NCI-H774 (cell line): ENCODE measurements at places on chromosomes 13 and 19.

- no peak for DNase-seq
Measured at GRCh38 chr13:101398920-101399319, 17.4 kb downstream of the NALCN start.

GRCh38 chr13:28058866-28059613 lies 41.3 kb downstream of the FLT3 start:
- no peak for DNase-seq

DNA sequence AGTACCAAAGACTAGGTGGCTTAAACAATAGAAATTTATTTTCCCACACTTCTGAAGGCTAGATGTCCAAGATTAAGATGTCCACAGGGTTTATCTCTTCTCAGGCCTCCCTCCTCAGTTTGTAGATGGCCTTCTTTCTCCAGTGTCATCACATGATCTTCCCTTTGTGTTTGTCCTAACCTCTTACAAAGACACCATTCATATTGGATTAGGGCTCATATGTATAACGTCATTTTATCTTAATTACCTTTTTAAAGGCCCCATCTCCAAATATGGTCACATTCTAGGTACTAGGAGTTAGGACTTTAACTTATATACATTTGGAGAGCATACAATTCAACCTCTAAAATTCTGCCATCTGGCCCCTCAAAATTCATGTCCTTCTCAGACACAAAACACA lies 34.3 kb downstream of the N4BP2L2 start:
- DNase-seq = no peak

GRCh38 chr13:101945435-101945834 lies 456.4 kb downstream of the FGF14 start:
- no peak for DNase-seq

DNA sequence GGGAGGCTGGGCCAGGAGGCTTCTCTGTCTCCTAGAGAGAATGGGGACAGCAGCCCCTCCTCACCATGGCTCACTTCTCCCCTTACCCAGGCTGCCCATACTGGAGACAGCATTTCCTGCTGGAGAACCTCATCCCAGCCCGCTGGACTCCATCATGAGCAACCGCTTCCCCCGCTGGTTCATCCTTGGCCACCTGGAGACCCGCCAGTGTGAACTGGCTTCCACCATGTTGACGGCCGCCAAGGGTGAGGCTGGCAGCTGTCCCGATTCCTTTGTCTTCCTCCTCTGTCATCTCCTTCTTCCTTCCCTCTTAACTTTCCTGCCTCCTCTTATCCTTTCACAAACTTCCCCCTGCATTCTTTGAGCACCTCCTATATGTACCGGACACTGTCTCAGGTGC lies 28.0 kb downstream of the ZSWIM4 start:
- DNase-seq = no peak

DNA sequence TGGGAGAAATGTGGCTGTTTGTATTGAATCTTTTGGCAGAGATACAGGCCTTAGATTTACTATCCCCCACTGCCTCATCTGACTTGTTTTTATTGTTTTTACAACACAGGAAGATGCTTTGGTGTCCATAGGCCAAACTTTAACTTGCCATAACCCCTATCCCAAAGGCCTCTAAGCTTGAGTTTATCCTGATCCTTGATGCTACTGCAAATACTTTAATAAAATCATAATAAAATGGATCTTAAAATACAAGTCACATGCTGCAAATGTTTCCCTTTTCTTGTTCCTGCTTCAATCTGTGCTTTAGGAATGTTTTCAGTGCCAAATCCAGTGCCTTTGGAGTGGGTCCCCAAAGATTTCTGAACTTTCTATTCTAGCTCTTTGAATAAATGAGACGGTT lies 770.6 kb downstream of the DACH1 start:
- no peak for DNase-seq

GRCh38 chr13:111956261-111957151 lies 110.4 kb upstream of the SOX1 start:
- DNase-seq = no peak

- DNase-seq = no peak
Measured at GRCh38 chr13:99154064-99154463, 46.6 kb upstream of the UBAC2 start.

- DNase-seq = no peak
Measured at GRCh38 chr13:23811366-23812062, 77.7 kb downstream of the MIPEP start.

GRCh38 chr13:20814224-20814910 lies 40.6 kb upstream of the EEF1AKMT1 start:
- no peak for DNase-seq

DNA sequence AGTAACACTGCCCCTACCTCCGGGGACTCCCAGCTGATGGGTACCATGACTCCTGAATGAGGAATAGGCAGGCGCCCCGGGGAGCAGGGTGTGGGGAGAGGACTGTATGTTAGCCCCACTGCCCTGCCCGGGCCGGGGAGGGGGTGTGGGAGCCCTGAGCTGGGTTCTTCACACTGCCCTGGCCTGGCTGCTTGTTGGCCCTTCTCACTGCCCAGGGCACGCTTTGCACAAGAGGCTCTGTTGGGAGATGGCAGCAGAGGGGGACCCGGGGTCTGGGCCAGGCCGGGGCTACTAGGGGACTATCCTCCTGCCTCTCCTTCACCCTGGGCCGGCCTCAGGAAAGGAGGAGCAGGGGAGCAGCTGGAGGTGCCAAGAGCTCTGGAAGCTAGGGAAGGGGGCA lies 19.3 kb upstream of the KCTD15 start:
- no peak for DNase-seq

- DNase-seq = no peak
Measured at GRCh38 chr13:108257248-108257647, 12.3 kb upstream of the TNFSF13B start.

GRCh38 chr19:55654868-55655647 lies at the start of gene U2AF2:
Gene U2AF2, plus strand, starts transcription at chr19:55655035. Its CDS starts 70 bp downstream, at chr19:55655105.
- peak; percentile 88 for DNase-seq

DNA sequence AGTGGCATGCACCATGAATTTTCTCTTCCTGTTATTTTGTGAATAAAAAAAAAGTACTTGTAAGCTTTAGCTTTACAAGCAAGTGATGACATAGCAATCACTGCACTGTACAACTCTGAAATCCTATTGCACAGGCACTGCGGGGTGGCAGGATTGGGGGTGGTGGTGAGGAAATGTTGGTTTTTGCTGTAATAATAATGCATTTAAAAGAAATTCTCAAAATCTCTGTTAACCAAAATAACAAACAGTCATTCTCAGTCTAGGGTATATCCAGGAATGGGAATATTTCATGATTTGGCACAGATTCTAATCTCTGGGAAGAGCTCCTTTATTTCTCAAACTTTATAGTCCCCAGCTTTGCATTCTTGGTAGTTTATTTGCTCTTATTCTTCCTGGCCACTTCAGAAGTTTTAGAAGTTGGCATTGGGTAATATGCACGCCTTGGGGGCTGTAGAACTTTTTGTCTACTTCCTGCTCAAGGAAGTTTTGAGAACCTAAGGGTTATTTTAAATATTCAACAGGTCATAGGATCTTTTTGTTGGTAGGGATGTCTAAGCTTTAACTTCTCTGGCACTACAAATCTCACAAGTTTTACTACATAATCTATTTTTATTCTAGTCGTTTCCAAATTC lies 353.0 kb upstream of the KLF12 start:
- DNase-seq = no peak
